ENCODE measurements at places on chromosomes 7 and 10.
A peak's percentile ranks its signal among the peaks of the same experiment; 100 is the strongest.

GRCh38 chr7:71854546-71855397 is 557.4 kb downstream of the CALN1 start:
- no peak for DNase-seq

GRCh38 chr10:17802976-17803375 is 6.2 kb upstream of the MRC1 start:
- DNase-seq, result no peak

DNA sequence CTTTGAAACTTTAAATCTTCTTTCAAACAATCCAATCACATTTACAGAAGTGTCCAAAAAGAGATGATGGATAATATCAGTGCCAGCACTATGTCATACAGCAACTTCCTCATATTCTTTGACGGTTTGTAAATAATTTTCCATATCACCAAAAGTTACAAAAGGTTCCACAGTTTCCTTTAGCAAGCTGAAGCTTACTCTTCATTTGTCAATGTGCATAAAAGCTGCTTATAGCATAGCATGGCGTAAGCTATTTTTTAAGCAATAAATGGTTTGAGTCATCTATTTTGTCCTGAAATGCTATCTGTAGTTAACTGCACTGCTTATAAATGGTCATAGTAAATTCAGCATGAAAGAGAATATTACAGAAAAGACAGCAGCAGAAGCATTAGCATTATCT is 95.1 kb downstream of the ETV1 start:
- DNase-seq, result no peak

DNA sequence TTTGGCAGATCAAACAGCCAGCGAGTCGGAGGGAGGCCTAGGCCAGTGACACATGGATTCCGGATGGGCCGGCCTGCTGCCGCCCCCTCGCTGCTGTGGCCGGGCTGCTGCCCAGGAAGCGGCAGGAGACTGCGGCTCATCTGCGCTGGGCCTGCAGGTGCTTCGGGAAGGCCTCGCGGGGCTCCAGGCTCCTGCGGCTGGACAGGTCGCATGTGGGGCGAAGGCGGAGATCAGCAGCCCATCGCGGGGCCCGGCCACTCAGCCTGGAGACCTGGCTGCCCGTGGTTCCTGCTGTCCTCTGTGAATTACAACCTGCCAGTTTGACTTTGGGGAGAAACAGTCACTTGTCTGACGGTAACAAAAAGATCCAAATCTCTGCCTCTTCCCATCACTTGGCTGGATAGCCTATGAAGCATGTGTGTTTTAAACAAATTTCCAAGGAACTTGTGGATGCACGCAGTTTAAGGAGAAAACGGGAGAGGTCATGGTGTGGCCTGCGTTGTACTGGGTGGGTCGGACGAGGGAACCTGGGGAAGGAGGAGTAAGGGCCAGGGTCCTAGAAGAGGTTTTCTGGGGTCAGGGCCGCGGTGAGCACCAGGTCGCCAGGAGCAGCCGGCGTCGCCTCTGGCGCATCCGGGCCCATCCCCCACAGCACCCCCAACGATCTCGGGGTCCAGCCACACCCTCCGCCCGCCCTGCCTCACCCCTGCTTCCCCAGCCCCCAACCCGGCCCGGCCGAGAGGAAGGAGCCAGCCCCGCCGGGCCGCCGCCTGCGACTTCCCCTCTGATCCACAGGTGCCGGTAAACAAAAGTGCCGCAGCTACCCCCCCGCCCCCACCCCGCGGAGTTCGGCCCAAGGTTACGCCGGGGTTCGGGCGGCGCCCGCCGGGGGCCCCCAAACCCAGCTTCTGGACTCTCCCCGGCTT is 1.6 kb downstream of the SPOCK2 start:
- DNase-seq, result no peak

GRCh38 chr10:78357141-78358063 is 323.7 kb downstream of the RPS24 start:
- no peak for DNase-seq

DNA sequence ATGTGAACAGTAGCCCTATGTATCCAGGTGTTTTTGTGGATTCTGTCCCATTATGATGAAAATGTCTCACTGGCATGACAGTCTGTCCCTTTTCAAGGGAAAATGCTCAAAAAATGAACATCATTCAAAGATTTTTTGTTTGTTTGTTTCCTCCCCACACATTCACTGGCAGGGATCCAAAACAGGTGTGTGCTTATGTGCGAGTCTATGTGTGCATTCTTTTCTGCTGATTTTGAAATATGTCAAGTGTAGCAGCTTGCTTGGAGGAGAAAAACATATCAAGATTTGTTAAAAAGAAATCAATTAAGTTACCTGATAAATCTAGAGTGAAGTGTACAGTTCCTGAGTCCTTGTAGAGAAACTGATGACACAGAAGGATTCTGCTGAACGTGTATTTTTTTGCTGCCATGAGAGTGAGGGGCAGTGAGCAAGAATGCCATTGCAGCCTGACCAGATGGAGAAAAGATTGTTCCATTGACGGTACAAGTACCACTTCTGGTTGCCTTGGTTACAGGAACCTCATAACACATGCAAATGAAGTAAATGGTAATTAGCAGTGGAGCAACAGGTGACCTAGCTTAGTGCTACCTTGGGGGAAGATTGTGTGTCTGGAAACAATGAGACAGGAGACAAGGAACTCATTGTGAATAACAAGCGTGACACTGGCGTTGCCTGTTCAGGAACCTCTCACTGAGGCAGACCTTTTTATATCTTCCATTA is 277.4 kb upstream of the PHYHIPL start:
- DNase-seq, result no peak

DNA sequence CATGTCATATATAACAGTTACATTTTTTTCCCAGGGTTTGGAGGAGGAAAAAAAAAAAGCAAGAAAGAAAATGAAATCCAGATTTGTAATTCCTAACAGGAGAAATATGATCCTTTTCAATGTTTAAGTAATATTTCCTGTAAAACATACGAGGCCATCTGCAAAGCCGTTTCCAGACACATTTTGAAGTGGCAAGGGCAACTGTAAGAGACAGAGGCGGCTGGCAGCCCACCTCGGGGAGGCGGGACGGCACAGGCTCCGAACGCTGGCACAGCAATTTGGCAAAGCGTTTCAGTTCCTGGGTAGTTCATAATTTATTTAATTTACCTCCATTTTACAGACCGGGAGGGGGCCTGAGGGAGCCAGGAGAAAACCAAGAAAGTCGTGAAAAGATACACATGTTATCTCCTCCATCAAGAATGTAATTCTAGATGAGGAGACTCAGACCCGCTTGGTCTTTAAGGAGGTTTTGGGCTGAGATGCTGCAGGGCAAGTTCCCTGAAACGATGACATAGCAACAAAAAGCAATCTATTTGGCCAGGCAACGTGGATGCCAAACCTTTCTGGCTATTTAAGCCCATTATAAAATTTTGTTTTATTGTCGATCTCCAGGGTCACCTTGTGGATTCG is 448.5 kb upstream of the MKI67 start:
- peak; percentile 53 for DNase-seq

- DNase-seq, result peak; percentile 60
These were observed 32.0 kb upstream of the FERD3L start for GRCh38 chr7:19177269-19177668.

GRCh38 chr10:58477122-58477521 is 35.5 kb upstream of the BICC1 start:
- DNase-seq, result peak; percentile 79

DNA sequence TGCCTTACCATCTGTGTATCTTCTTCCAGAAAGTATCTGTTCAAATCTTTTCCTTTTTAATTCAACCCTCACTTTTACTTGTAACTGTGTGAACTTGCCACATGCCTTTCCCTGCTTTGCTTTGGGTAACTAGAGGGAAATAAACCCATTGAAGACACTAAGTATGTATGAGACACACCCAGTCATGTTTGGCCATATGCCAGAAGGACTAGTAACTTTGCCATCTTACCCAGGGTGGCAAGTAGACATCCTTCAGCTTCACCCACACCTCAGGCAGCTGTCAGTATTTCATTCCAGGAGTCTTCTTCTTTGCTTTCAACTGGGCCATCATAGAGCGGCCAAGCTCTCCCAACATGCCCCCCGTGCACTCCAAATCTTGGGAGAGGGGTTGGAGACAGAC is 323.1 kb downstream of the TNS3 start:
- no peak for DNase-seq

- no peak for DNase-seq
These were observed 63.5 kb downstream of the LGI1 start for GRCh38 chr10:93821051-93821772.

GRCh38 chr7:139495580-139496125 is 12.2 kb upstream of the KLRG2 start:
- DNase-seq, result no peak

- no peak for DNase-seq
These were observed 141.3 kb downstream of the EPC1 start for GRCh38 chr10:32205670-32206069.

GRCh38 chr10:17808971-17809841 is at the start of gene MRC1:
Gene MRC1, plus strand, starts transcription at chr10:17809348. Its CDS starts 118 bp downstream, at chr10:17809466.
- DNase-seq, result no peak

GRCh38 chr10:26491276-26491675 is 53.1 kb downstream of the APBB1IP start:
- DNase-seq, result no peak

- peak; percentile 16 for DNase-seq
These were observed 52.0 kb downstream of the VIPR2 start for GRCh38 chr7:159092701-159093121.

- no peak for DNase-seq
These were observed 40.4 kb downstream of the ICA1 start for GRCh38 chr7:8221567-8221966.

DNA sequence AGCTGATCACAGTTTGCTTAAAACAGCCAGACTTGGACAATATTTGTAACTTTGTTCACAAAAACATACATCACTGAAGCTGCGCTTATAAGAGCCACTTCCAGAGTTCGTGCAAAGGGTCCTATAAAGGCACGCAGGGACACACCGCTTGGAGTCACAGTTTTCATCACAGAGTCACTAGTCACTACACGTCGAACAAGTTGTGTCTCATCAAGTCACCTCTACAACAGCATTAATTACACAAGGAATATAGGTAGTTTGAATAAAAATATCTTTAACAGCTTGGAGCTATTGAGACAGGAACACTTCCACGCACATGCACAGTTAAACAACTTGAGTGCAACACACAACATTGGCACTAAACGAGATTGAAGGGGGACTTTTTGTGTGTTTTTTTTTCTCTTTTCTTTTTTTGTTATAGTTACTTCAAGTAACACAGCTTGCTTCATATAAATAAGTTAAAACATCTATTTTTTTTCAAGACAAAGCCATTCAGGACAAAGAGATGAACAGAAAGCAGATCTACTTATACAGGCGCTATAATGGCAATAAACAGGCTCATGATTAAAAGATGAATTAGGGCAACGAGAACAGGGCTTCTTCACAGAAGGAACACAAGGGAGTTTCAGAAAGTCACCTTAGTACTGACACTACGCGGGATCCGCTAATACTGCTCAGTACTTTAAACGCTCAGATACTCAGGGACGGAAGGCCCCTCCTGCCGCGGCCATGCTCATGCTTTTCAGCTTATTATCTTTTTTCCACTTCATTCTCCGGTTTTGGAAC is 2.2 kb downstream of the HOXA5 start:
- DNase-seq, result no peak

DNA sequence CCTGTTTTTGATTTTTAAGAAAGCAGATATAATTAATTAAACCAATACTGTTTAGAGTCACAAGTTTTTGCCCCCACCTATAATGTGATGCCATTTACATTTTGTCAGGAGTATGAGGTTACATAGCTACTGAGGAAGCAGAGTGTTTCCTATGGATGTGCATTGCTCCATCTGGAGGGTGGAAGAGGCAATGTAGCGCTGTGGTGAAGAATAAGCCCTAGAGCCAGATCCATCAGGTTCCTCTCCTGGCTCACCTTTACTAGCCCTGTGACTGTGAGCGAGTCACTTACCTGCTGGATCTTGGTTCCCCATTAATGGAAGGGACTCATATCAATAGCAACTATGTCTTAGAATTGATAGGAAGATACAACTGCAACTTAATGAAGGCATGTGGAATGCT is 216.0 kb downstream of the GPAM start:
- DNase-seq, result no peak

DNA sequence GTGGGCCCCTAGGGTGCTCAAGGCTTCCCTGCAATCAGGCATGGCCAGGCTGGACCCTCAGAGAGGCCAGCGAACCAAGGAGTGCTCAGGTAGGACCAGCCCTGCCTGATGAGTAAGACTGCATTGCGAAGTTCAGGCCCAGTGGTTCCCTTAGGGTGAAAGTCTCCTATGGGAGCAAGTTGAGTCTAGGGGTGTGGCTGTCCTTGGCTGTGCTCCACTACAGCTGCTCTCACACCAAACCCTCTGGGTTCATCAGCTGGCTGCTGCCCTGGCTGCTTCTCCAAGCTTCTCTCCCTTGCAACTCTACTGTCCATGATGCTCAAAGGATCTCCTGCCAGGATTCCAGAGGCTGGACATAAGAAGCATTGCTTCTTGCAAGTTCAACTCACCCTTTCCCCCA is 18.7 kb downstream of the FAM25A start:
- DNase-seq, result no peak

- DNase-seq, result no peak
These were observed 90.9 kb downstream of the NEUROD6 start for GRCh38 chr7:31249671-31250070.

- DNase-seq, result no peak
These were observed 154.8 kb downstream of the CAMK1D start for GRCh38 chr10:12504176-12504575.

- DNase-seq, result peak; percentile 29
These were observed 95.2 kb downstream of the PLCE1 start for GRCh38 chr10:94088926-94089381.

- no peak for DNase-seq
These were observed 122.5 kb upstream of the ANKRD1 start for GRCh38 chr10:91043173-91043910.

GRCh38 chr7:158073845-158074840 is 513.5 kb downstream of the PTPRN2 start:
- DNase-seq, result no peak

- DNase-seq, result no peak
These were observed 31.3 kb downstream of the CACUL1 start for GRCh38 chr10:118723466-118723865.

- no peak for DNase-seq
These were observed 172.5 kb upstream of the CELF2 start for GRCh38 chr10:10845185-10845584.

- DNase-seq, result peak; percentile 84
These were observed 31.4 kb upstream of the NPVF start for GRCh38 chr7:25259487-25260243.

GRCh38 chr10:88913127-88913526 is 33.1 kb downstream of the STAMBPL1 start:
- DNase-seq, result no peak
